ENCODE measurements at places on chromosomes 3 and 15. TPM values are rescaled to one million over a fixed set of nuclear protein-coding genes. Genes with fewer than 3 reads are reported as not detected.

DNA sequence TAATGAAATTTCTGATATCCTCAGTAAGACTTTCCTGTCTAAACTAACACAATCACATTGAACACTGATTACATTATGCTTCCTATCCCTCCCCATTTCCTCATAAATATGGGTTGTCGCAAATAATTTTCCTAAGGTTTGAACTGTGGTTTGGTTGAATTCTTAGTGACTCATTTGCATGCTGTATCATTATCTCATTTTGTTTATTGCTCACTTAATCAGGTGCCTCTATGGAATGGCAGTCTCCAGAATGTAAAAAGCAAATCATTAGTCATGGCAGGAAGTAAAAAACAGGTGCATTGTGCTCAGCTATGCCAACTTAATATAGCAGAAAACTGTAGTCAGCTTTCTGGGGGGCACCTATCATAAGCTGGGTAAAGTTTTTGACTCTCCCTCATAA, 216.0 kb upstream of the ZBTB20 start:
- DNase-seq = no peak

DNA sequence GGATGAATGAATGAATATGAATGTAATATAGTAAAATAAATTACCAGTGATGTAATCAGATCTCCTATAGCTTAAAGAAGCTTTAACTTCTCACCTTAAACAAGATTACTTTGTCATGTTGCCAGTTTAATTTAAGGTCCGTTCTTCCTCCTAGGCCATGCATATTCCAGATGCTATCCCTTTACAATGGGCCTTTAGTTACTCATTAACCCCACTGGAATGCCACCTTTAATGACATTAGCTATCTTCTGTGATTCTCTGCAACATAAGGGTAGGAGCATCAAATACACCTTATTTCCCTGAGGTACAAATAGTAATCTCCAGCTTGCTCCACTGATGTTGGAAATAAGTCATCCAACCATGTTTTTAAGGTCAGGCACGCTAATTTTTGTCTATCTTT, 63.0 kb upstream of the TIMP4 start:
- no peak for DNase-seq

- DNase-seq = no peak
These were observed 50.1 kb downstream of the SETD2 start for GRCh38 chr3:47113669-47114365.

- no peak for DNase-seq
These were observed 27.7 kb downstream of the MAGI1 start for GRCh38 chr3:66010739-66011655.

GRCh38 chr3:140706360-140706759, 28.5 kb downstream of the TRIM42 start:
- no peak for DNase-seq

DCLK3 gene
- total RNA-seq = not detected
